PC-3 (cell line): ENCODE measurements at places on chromosomes 1 and 21. TPM values are rescaled to one million over a fixed set of nuclear protein-coding genes. Genes with fewer than 3 reads are reported as not detected.

DNA sequence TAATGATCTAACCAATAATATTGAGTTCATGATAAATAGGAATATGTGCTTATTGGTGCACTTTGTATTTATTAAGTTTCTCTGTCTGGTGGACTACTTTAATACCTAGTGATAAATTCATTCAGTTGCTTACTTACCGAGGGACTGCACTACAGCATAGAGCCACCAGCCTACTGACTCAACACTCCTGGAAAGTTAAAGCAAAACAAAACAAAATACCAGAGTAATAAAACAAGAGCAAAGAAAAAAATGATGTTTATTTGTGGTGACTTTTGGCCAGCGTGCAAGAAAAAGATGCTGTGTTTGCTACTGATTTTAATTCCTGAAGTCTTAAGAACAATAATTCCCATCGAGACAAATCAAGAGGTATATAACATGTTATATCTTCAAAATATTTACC lies 586.3 kb downstream of the PLA2G4A start:
- DNase-seq = no peak

- DNase-seq = no peak
Observed at GRCh38 chr1:89833183-89834082, 12.6 kb downstream of the LRRC8D start.

- peak; percentile 31 for DNase-seq
Observed at GRCh38 chr1:37473431-37474045, 842 bp upstream of the ZC3H12A start.

DNA sequence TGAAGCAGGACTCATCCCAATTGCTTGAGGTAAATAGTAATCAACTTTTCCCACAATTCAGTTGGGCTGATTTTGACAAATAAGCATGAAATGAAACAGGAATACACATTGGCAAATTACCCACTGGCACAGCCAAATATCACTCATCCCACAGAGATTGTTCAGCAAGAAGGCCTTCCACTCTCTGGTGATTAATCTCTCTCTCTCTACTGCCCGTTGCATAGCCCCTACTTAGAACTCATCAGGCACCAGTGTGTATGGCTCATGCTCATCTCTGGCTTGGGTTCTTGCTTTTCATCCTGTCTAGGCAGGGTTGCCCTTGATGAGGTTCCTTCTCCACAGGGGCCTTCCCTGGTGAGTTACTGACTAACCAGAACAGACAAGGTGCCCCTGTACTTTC lies 1.1 kb downstream of the BSDC1 start:
- no peak for DNase-seq

The RHOU gene
- 0.17 and 0.26 TPM in 2 replicates for total RNA-seq

The CSRP1 gene
- total RNA-seq = 147 and 189 TPM in 2 replicates
